ENCODE measurements at places on chromosomes 3 and 15.

DNA sequence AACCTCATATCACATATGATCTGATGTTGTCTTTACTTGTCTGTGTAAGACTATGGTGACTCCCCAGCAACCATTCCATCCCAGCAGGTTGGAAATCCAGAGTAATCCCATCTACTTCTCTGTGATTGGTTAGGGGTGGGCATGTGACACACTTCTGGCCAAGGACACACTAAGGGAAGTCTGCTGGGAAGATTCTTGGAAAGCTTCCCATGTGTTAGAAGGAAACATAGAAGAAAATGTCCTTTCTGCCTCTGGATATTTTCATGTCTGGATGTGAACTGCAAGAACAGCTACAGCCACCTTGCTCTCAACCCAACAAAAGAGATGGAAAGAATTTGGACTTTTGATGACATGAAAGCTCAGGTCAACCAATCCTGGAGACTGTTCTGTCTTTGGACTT, 2.6 kb upstream of the UBE2Q2 start:
- DNase-seq = no peak

- no peak for DNase-seq
Measured at GRCh38 chr3:111737706-111738086, 121.4 kb upstream of the PHLDB2 start.

DNA sequence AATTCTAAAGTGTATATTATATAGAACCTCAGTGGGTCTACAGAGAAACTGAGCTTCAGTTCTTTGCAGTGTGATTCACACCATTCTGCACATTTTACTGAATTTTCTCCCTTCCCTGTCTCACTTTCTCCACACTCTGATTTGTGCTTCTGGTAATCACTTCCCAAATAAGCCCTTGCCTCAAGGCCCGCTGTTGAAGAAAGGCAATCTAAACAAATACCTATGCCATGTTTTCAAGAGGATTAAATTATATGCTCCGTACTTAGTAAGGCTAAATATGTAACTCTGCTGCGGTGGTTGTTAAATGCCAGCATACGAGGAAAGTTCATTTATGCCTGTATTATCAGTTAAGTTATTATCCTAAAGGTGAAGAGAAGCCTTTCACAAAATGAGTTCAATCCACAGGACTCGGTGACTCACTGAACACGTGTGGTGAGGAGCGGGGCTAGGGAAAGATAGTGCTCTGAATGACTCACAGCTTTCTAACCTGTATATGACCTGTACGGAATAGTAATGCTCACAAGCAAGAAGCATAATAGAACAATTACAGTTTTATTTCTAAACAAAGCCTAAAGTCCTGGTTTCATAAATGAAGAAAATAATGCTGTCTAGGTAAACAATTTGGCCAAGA, 25.1 kb downstream of the CNTN6 start:
- DNase-seq = no peak

DNA sequence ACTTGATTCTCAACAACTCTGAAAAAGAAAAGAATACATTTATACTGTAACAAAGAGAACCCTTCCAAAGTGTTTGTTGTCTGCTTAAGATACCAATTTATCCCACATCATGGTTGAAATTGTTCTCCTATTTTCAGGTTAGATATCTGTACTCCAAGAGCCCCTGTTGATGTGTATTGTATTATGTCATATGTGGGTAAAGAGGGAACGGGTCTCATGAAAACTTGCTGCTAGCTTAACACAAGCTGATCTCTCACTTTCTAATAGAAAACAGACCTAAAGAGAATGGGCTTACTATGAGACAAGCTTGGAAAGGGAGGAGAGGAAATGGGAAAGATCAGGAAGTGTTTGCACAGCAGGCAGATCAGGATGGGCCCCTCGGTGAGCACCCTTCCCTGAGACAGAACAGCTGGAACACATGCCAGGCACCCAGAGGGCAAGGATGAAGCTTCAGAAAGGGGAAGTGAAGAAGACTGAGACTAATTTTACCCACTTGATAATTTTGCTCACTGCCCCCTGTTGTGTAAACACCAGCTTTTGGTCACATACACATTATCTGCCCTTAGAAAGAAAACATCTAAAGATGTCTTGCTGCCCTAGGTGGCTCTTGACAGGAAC, 747.9 kb upstream of the CCDC54 start:
- no peak for DNase-seq

DNA sequence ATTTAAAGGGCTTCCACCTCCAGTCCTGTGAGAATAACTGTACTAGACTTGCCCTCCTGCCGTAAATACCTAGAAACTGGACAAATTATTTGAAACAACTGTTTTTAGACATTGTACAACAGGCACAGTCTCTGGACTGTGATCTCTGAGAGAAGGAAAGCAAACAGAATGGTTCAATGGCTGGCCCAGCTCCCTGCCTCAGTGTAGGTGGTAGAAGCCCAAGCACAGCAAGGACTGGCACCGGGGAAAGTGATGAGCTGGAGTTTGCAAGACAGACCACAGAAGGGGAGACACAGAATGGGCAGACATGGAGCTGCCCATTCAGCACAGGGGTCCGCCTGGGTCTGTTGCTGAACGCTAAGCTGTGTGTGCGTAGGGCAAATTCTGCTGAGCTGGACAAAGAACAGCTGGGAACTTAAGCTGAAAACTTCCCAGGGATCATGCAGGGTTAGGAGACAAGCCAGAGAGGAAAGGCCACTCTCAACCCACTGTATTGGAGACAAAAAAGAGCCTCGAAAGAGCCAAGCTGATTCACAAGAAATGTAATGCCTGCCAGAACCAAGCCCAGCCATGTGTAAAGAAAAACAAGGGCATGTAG, 52.6 kb upstream of the SEC61A1 start:
- no peak for DNase-seq

- no peak for DNase-seq
Measured at GRCh38 chr3:22609139-22609538, 594.0 kb upstream of the UBE2E2 start.

- no peak for DNase-seq
Measured at GRCh38 chr3:54649551-54649950, 278.3 kb downstream of the LRTM1 start.

GRCh38 chr3:19931767-19932188, 2.2 kb downstream of the EFHB start:
- DNase-seq = no peak
